Posterior vena cava (tissue), 2 donors: ENCODE measurements at places on chromosomes 5 and 9. TPM values are rescaled to one million over a fixed set of nuclear protein-coding genes. Genes with fewer than 3 reads are reported as not detected.

DNA sequence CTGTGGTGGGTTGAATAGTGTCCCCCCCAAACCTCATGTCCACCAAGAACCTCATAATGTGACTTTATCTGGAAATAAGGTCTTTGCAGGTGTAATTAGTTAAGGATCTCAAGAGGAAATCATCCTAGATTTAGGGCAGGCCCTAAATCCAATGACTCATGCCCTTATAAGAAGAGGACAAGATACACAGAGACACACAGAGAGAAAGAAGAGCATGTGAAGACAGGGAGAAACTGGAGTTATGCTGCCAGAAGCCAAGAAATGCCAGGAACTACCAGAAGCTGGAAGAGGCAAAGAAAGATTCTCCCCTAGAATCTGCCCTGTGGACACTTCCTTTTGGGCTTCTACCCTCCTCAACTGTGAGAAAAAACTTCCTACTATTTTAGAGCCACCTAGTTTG lies 8.8 kb downstream of the FAM13B start:
- DNase-seq, result no peak

Gene AK8
- total RNA-seq, result 0.24 TPM

DNA sequence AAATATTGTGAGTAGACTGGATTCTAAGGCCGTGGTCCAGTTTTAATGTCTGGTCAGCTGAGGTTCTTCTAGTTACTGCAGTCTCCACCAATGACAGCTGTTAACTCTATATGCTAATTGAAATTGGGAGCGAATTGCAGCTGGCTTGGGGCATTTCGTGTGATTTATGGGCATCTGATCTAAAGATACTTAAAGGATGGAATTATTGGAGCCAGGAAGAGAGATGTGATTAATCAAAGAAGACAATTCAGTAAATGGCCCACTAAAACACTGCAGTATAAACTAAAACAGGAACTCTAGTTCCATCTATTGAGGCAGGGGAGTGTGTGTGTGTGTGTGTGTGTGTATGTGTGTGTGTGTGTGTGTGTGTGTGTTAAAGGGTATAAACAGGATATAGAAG lies 157.5 kb upstream of the IQGAP2 start:
- no peak for DNase-seq

DNA sequence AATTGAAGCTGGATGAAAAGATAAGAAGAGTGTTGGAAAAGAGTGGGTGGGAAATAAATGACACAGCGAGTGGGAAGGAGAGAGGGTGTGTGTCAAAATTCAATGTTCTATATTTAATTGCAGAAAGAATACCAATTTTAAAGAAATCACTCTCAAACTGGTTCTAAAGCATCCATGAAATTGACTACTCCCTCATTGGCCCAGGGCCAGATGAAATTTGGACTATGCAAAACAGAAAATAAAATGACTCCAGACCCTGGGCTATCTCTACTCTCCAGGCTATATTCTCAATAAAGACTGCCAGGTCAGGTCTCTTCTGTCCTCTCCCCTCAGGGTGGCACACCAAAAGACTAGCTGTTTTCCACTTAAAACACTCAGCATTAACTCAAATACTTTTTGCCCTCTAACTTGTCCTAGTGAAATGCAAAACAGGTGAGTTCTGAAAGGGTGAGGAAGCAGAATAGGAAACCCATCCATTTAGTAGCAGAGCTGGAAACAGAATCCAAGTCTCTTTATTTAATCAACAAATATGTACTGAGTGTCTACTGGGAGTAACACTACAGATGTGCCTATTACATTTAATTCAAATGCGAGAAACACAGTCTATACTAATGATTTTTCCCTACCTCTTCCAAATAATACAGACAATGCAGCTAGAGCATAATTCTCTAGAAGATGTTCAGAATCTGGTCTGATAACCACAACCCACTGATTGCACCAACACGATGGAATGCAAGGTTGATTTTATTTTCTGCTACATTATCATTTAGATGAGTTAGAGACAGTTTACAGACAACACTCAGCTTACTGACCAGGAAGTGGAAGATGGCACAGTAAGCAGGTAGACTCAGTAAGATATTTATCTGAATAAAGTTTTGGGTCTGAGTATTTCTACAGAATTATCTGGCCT lies 42.1 kb downstream of the EFCAB9 start:
- no peak for DNase-seq

GRCh38 chr9:121289026-121289771 lies 21.2 kb downstream of the GSN start:
- DNase-seq, result no peak

Gene PSD2
- 0.14 TPM for total RNA-seq

- DNase-seq, result no peak
These were observed 1.4 kb upstream of the CTNNAL1 start for GRCh38 chr9:109014608-109015280.

DNA sequence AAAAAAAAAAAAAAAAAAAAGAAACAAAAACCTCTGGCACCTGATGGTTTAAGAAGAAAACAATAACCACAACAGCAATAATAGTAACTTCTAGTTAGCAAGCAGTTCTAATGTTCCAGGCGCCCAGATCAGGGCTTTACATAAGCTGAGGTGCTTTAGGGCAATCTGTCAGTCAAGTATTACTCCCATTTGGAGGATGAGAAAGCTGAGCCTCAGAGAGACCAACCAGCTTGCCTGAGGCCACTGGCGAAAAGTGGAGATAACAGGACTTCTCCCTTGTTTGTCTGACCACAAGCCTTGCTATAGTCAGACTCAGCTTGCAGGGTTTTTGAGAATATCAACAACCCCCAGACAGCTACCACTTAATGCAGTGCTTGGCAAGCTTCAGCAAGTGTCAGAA lies 83.5 kb upstream of the BOD1 start:
- no peak for DNase-seq

Gene ZSWIM6
- total RNA-seq, result 14.0 TPM

Gene HTR1A
- not detected for total RNA-seq

GRCh38 chr5:72624641-72625236 lies 117.5 kb upstream of the ZNF366 start:
- no peak for DNase-seq

- peak; percentile 75 for DNase-seq
These were observed 22.3 kb upstream of the TMEM250 start for GRCh38 chr9:136140966-136141365.
